B cell (primary cell): ENCODE measurements at places on chromosomes 6 and 20. TPM values are rescaled to one million over a fixed set of nuclear protein-coding genes. Genes with fewer than 3 reads are reported as not detected.

DNA sequence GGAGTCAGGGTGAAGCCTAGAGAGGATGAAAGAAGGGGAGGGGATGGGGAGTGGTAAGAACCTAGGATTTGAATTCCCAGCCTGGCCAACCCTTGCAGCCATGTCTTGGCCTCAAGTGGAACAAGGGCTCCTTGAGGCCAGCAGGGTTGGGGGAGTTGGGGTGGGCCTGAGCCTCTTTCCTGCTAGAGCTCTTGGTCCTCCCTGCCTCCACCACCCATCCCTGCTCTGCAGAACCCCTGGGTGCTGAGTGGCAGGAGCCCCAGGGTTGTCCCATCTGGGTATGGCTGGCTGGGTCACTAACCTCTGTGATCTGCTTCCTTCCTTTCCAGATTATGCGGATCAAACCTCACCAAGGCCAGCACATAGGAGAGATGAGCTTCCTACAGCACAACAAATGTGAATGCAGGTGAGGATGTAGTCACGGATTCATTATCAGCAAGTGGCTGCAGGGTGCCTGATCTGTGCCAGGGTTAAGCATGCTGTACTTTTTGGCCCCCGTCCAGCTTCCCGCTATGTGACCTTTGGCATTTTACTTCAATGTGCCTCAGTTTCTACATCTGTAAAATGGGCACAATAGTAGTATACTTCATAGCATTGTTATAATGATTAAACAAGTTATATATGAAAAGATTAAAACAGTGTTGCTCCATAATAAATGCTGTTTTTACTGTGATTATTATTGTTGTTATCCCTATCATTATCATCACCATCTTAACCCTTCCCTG is 8.3 kb downstream of the VEGFA start:
- no peak overlapping the region for H3K27ac ChIP-seq
- peaks cover 18% of the 10 kb centered on the region for H3K4me1 ChIP-seq
- no peaks in the 10 kb centered on the region for H3K36me3 ChIP-seq
- H3K27me3 ChIP-seq = peaks cover 12% of the 10 kb centered on the region
- no peak overlapping the region for H3K4me3 ChIP-seq

GRCh38 chr6:47655719-47656595 is 42.4 kb upstream of the ADGRF4 start:
- H3K27me3 ChIP-seq = no peaks in the 10 kb centered on the region
- peaks cover 5% of the 10 kb centered on the region for H3K4me1 ChIP-seq
- no peak overlapping the region for H3K27ac ChIP-seq
- H3K4me3 ChIP-seq = no peak overlapping the region
- DNase-seq = no peak

DNA sequence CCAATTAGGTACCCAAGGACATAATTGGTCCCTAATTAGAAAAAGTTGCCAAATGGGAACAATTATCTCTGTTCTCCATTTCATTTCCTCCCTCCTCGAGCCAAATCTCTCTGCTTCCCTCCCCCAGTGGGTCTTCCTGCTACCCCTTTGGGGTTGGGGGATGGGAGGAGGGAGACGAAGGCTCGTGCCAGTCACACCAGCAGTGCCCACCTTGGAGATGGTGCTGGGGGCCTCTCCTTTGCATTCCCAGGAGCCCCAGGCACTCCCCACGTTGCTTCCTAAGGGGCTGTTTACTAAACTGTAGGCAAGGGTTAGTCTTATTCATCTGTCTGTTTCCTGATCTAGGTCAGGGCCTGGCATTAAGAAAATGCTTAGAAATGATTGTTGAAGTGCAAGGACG is 33.1 kb downstream of the MDFI start:
- no peaks in the 10 kb centered on the region for H3K4me1 ChIP-seq
- H3K36me3 ChIP-seq = no peaks in the 10 kb centered on the region
- H3K27me3 ChIP-seq = peaks cover 6% of the 10 kb centered on the region
- no peak for DNase-seq
- no peak overlapping the region for H3K27ac ChIP-seq

DNA sequence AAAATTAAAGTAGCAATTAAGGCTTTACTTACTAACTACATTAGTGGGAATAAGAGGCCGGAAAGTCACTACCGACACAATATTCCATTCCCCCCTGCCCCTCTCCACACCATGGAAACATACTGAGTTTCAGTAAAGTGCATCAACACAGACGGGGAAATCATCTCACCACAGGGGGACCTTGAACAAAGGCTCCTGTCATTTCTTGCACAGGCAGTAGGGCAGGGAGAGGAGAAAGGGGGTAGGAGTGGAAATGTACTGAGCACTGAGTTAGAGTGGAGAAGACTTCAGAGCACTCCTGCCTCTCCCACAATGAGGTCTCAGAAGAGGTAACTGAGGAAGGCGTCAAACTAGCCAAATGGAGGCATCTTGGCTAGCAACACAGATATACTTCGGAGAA is 1426.9 kb upstream of the EYS start:
- no peak overlapping the region for H3K27ac ChIP-seq
- H3K36me3 ChIP-seq = no peaks in the 10 kb centered on the region
- no peak for DNase-seq

GRCh38 chr20:23060629-23061028 is 11.2 kb upstream of the THBD start:
- no peak for DNase-seq
- no peak overlapping the region for H3K27ac ChIP-seq

- H3K36me3 ChIP-seq = no peaks in the 10 kb centered on the region
- DNase-seq = no peak
- H3K4me1 ChIP-seq = no peaks in the 10 kb centered on the region
- no peak overlapping the region for H3K4me3 ChIP-seq
- H3K27me3 ChIP-seq = no peaks in the 10 kb centered on the region
Observed at GRCh38 chr20:60224914-60225313, 266.7 kb downstream of the CDH26 start.

GRCh38 chr20:12570371-12570770 is 438.4 kb upstream of the SPTLC3 start:
- H3K4me1 ChIP-seq = no peaks in the 10 kb centered on the region
- H3K4me3 ChIP-seq = no peak overlapping the region
- DNase-seq = no peak
- no peaks in the 10 kb centered on the region for H3K36me3 ChIP-seq
- H3K27me3 ChIP-seq = no peaks in the 10 kb centered on the region
- H3K27ac ChIP-seq = no peak overlapping the region

GRCh38 chr6:106630366-106630765 is 988 bp downstream of the QRSL1 start:
- H3K27ac ChIP-seq = peak overlapping the region; percentile 97

GRCh38 chr6:110935171-110935570 is 23.3 kb upstream of the GTF3C6 start:
- H3K27ac ChIP-seq = no peak overlapping the region
- H3K36me3 ChIP-seq = no peaks in the 10 kb centered on the region
- H3K27me3 ChIP-seq = no peaks in the 10 kb centered on the region
- H3K4me3 ChIP-seq = no peak overlapping the region
- DNase-seq = no peak
- H3K4me1 ChIP-seq = peaks cover 6% of the 10 kb centered on the region

DNA sequence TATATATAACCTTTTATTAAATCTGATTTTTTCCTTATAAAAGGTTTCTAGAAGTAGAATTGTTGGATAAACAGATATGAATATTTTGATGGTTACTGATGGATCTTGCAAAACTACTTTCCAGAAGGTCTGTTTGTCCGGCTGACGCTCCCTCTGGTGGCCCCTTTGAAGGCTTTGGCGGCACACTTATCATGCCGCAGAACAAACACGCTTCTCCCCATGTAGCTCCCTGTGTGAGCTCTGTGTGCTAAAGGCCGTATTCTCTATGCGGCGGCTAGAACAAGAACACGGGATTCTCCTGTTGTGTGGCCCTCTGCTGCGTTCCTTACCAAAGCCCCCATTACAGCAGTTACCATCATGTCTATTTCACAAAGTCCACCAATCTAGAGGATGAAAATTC is 30.0 kb downstream of the PPP1R3G start:
- H3K27ac ChIP-seq = no peak overlapping the region
- H3K36me3 ChIP-seq = no peaks in the 10 kb centered on the region
- no peaks in the 10 kb centered on the region for H3K4me1 ChIP-seq
- no peak for DNase-seq

DNA sequence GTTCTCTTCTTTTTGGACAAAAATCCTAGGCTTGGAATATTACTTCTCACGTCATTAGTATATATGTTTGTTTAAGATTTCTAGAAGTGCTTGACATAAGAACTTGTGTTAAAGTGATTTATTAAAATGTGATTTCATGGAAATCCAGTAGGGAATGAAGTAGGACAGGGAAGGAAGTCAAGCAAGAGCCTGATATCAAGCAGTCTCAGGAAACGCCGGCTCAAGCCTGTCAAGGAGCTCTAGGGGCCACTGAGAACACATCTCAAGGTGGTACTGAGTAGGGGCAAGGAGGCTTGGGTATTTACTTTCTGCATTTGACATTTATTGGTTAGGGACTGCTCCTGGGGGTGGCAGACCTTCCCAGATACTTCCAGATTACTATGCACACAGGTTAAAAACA is 920.9 kb upstream of the GJE1 start:
- no peak overlapping the region for H3K27ac ChIP-seq
- no peaks in the 10 kb centered on the region for H3K27me3 ChIP-seq
- H3K4me3 ChIP-seq = no peak overlapping the region

DNA sequence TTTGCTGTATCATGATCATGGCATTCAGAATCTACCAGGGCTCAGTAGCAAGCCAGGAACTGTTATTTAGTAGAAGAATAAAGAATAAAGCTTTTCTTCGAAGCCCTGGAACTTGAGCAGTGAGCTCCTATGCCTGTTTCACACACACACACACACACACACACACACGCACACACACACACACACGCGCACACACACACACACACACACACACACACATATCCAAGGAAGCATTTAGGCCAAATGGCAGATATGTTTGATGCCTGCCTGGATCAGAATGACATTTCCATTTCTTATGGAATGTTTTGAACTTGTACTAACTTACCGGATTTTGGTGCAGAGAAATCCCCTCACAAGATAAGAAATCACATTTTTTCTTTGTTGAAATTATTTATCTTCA is 35.5 kb downstream of the RPP21 start:
- H3K36me3 ChIP-seq = no peaks in the 10 kb centered on the region
- no peak overlapping the region for H3K27ac ChIP-seq
- H3K4me3 ChIP-seq = no peak overlapping the region
- no peaks in the 10 kb centered on the region for H3K4me1 ChIP-seq
- DNase-seq = no peak

DNA sequence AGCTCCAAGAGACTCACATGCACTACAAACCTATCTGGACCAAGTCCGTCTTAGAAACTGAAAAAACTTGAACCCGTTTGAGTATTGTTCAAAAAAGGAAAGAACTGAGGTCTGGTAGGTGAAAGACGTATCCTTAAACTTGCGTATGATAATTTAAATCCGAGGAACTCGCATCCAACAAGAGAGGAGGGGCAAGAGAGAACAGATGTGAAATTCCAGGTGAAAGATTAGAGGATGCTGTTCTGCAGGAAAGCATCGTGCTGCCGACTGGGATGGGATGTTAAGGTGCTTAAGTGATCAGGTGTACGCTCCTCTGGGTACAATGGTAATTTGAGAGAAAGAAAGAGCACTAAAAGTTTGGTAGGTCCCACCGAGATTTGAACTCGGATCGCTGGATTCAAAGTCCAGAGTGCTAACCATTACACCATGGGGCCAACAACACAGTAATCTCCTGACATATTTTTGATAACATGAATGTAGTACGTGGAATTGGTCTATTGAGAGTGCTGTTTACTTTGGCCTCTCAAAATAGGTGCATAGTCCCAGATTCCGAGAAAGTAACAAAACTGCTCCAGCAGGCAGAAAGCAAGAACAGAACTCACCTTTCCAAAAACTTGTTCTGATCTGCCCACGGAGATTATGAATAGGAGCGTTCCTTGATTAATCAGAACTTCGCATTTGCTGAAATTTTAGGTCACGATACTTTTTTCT is 53.5 kb upstream of the BTN3A2 start:
- H3K4me1 ChIP-seq = peaks cover 23% of the 10 kb centered on the region
- H3K36me3 ChIP-seq = no peaks in the 10 kb centered on the region
- H3K27ac ChIP-seq = no peak overlapping the region
- DNase-seq = peak; percentile 84
- H3K4me3 ChIP-seq = peak overlapping the region; percentile 75

GRCh38 chr6:11692451-11693376 is 85.9 kb downstream of the ADTRP start:
- DNase-seq = no peak
- no peaks in the 10 kb centered on the region for H3K36me3 ChIP-seq
- H3K4me3 ChIP-seq = no peak overlapping the region
- H3K27me3 ChIP-seq = no peaks in the 10 kb centered on the region

DNA sequence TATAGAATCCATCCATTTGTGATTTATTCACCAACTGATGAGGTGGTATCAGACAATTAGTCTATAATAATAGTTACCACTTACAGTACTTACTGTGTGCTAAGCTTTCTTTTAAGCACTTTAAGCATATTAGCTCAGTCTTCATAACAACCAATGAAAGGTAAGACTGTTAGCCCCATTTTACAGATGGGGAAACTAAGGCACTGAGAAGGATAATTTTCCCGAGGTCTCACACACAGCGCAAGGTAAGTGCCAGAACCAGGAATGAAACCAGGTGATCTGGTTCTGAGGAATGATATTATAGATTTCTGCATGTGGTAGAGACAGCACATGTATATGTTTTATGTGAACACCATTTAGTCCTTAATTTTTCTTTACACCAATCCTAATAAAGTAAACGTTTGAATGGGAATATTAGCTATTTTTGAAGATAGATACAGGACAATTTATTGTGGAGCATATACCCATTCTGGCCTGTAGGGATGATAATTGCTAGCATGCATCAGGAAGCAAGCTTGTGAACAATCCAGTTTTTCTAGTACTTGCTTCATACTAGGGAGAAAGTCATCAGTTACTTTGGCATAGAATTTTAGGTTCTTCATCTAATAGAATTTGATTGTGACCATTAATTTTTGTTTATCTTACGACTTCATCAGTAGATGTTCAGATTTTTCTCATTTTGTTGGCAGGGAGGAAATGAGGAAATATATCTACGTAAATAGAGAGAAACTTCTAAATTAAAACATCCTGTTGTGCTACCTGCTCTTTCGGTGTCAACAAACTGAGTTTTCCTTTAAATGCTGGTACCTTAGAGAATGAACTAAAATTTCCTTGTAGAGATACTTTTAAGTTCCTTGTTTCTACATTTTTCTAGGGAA is 3.0 kb downstream of the YWHAB start:
- peak overlapping the region; percentile 19 for H3K27ac ChIP-seq
- peaks cover 7% of the 10 kb centered on the region for H3K36me3 ChIP-seq
- peaks cover 50% of the 10 kb centered on the region for H3K4me1 ChIP-seq
- no peaks in the 10 kb centered on the region for H3K27me3 ChIP-seq
- DNase-seq = peak; percentile 25
- peak overlapping the region; percentile 0 for H3K4me3 ChIP-seq

DNA sequence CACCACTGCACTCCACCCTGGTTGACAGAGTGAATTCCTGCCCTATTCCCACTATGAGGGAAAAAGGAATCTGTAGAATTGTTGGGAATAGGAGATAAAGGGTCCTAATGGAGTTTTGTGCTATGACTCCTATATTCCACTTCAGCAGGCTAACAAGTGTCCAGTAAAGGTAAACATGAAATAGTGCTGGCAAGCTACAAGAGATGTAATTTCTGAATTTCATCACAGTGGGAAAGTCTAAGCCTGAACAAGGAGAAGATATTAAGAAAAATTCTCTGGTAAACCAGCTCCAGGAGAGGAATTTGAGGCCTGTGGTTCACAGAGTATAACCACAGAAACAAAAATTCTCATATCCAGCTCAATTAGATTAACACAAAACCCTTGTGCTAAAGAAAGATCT is 10.3 kb upstream of the C6orf58 start:
- no peaks in the 10 kb centered on the region for H3K36me3 ChIP-seq
- H3K4me1 ChIP-seq = no peaks in the 10 kb centered on the region
- H3K4me3 ChIP-seq = no peak overlapping the region
- H3K27ac ChIP-seq = no peak overlapping the region

SYCP2 gene
- 4.5 and 4.7 TPM in 2 replicates for total RNA-seq

MDFI gene
- total RNA-seq = not detected in 2 replicates

SLC26A8 gene
- not detected in 2 replicates for total RNA-seq

PRPH2 gene
- total RNA-seq = 0.10 and 0.15 TPM in 2 replicates

TMEM170B gene
- 3.2 and 3.4 TPM in 2 replicates for total RNA-seq

NRSN1 gene
- not detected in 2 replicates for total RNA-seq

SLC16A10 gene
- total RNA-seq = 0.70 and 0.71 TPM in 2 replicates

C20orf202 gene
- not detected in 2 replicates for total RNA-seq
